ENCODE measurements at places on chromosomes 7 and 10. TPM values are rescaled to one million over a fixed set of nuclear protein-coding genes. Genes with fewer than 3 reads are reported as not detected.

PRTFDC1 gene
- 2.8 TPM for total RNA-seq

GPNMB gene
- 312 TPM for total RNA-seq

JAKMIP3 gene
- 0.17 TPM for total RNA-seq

SUN3 gene
- total RNA-seq: not detected

PAPSS2 gene
- total RNA-seq: 42.9 TPM

MYL10 gene
- not detected for total RNA-seq

SRI gene
- total RNA-seq: 59.7 TPM

GRID1 gene
- 2.0 TPM for total RNA-seq

Measured in subcutaneous adipose tissue (tissue), 4 donors.